Ascending aorta (tissue), 2 donors: ENCODE measurements at places on chromosomes 7 and 10.

DNA sequence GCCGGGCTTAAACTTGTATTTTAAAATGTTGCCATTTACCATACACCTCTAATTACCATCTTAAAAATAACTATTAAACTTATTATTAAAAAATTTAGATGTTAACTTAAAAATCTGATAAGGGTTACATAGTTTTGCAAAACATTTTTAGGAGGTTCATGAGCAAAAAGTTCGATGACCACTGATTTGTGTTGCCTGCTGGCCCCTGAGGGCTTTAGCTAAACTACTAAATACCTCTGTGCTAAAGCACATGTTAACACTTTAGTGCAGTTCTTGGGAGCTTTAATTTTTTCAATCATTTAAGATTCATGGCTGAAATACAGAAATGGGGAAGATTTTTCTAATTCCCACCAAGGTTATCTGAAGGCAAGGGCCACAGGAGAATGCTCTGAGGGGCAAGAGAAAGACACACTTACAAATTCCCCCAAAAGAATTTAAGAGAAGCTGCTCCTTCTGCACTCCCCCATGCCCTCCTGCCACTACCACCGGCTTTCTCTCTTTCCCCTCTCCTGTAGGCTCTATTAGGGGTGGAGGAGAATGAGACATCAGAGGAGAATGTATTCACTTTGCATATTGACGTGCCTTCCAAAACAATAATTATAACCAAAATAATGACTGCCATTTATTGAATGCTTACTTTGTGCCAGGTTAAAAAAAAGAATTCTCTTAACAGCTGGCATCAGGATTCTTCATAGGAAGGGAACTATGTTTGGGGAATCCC lies 106.2 kb downstream of the RTKN2 start:
- no peak for DNase-seq
- no peaks in the 10 kb centered on the region for H3K36me3 ChIP-seq
- H3K27ac ChIP-seq = no peak overlapping the region
- peaks cover 7% of the 10 kb centered on the region for H3K4me1 ChIP-seq
- H3K27me3 ChIP-seq = no peaks in the 10 kb centered on the region

GRCh38 chr7:13708670-13709069 lies 280.8 kb downstream of the ETV1 start:
- H3K4me1 ChIP-seq = no peaks in the 10 kb centered on the region

DNA sequence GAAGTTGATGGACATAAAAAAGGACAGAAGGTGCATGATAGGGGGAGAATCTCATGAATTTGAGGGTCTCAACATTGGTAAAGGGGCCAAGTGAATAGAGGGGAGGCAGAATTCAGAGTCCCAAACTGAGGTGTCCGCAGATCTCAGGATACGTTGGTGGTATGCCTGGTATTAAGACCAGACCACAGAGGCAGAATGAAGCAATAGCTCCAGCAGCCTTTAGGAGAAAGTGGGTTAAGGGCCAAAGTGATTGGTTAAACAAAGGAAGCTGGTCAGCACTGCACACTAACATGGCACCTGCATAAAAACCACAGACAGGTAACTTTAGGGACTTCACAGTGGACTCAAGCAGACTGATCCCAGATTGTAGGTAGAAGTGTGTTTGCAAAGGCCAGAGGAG lies 37.5 kb downstream of the MEST start:
- H3K27me3 ChIP-seq = no peaks in the 10 kb centered on the region
- no peak for DNase-seq
- H3K27ac ChIP-seq = no peak overlapping the region
- H3K4me1 ChIP-seq = no peaks in the 10 kb centered on the region
- no peak overlapping the region for H3K4me3 ChIP-seq

DNA sequence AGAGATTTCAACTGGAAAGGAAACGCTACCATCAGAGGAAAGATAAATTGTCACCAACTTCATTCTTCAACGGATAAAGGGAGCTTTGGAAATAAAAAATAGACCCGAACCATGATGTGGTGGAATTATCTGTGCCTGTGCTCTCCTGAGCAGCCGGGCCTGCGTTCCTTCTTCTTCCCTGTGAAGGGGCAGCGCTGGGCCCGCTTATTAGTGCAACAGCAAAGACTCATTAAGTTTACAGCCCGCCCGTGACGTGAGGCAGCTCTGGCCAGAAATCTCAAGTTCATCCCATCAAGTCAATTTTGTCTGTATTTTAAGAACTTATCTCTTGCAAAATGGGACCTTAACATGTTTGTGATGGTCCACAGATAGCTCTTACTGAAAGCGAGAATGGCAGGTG lies 193.7 kb downstream of the ADARB2 start:
- no peaks in the 10 kb centered on the region for H3K27me3 ChIP-seq
- no peak overlapping the region for H3K27ac ChIP-seq
- H3K4me1 ChIP-seq = no peaks in the 10 kb centered on the region
- no peaks in the 10 kb centered on the region for H3K36me3 ChIP-seq
- DNase-seq = no peak

GRCh38 chr10:25103703-25104102 lies 71.1 kb upstream of the GPR158 start:
- H3K4me1 ChIP-seq = no peaks in the 10 kb centered on the region
- H3K4me3 ChIP-seq = no peak overlapping the region
- H3K36me3 ChIP-seq = no peaks in the 10 kb centered on the region

- H3K4me1 ChIP-seq = no peaks in the 10 kb centered on the region
- no peak overlapping the region for H3K4me3 ChIP-seq
- no peak overlapping the region for H3K27ac ChIP-seq
- DNase-seq = no peak
These were observed 60.0 kb upstream of the CYP2C18 start for GRCh38 chr10:94623572-94623971.
